ENCODE measurements at places on chromosomes 5 and 9.
A peak's percentile ranks its signal among the peaks of the same experiment; 100 is the strongest.

DNA sequence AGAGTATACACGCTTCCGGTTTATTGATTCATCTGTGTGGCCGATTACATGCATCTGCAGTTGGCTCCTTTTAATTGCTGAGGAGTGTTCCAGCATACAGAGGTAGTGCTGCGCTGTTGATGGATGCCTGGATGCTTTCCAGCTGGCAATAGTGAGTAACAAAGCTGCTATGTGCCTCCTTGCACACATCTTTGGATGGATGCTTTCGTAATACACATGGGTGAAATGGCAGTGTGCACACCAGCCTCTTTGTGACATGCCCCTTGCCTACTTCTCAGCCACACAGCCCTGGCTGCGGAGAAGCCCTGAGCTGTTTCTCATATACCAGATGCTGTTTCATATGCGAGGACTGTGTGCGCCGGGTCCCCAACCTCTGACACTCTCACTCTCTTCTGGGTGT lies 151.0 kb downstream of the GADD45G start:
- peak; percentile 28 for DNase-seq

DNA sequence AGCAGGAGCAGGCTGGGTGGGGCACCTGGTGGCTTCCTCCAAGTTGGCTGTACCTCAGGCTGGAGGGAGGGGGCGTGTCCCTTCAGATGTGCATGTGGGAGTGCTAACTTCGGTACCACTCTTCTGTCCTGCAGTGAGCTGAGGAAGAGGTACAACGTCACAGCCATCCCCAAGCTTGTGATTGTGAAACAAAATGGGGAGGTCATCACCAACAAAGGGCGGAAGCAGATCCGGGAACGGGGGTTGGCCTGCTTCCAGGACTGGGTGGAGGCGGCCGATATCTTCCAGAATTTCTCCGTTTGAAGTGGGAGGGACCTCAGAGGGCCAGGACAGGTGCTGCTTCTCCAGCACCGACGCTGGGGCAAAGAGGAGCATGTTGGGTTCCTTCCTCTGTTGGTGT lies 9.3 kb downstream of the NXNL2 start:
- DNase-seq = no peak

GRCh38 chr9:126221480-126221879 lies 105.1 kb upstream of the MVB12B start:
- no peak for DNase-seq

- DNase-seq = no peak
These were observed 1.1 kb downstream of the PRRX2 start for GRCh38 chr9:129666575-129666974.

DNA sequence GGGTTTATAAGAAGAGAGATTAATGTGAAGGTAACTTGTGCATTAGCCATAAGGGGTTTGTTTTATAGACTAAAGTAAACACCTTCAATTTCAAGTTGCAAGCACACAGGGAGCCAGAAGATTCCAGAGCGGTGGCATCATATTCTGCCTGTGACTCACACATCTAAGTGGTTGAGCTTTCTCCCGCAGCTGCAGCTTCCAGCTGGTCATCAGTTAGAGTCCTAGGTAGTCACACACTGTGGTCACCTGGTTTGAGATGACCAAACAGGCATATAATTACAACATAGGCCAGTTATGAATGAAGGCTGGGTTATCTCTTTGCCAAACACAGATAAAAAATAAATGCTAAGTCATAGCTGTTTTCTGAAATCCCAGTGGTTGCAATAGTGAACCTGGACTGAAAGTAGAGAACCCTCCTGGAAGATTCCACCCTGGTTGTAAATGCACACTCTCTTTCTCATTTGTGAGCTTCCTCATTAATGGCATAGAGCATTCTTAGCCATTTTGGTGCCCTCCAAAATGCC lies 171.3 kb downstream of the GDNF start:
- no peak for DNase-seq

- no peak for DNase-seq
These were observed 101.7 kb downstream of the GNA14 start for GRCh38 chr9:77546376-77546950.

DNA sequence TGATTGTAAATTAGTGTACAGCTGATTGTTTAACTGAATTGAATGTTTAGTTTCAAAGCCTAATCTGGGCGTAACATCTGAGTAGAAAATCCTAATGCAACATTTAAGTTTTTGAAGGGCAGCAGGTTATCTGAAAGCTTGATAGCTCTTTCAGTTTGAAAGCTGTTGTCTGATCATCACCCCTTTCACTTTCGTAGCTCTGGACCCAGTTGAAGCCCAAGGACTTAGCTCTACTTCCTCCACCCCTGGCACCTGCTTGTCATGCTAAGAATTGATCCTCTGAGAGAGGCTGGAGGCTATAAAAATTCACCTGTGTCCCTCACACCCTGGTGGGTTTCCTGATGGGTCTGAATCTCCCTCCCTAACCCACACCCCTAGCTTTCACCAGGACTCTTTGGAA lies 86.0 kb downstream of the ZFAND5 start:
- DNase-seq = no peak

GRCh38 chr5:156893517-156893916 lies 43.4 kb downstream of the PPP1R2B start:
- DNase-seq = no peak

- DNase-seq = no peak
These were observed 92.1 kb downstream of the VCAN start for GRCh38 chr5:83563631-83564030.

GRCh38 chr9:110115826-110116542 lies 92.0 kb downstream of the C9orf152 start:
- DNase-seq = no peak

- no peak for DNase-seq
These were observed 242.5 kb downstream of the MLLT3 start for GRCh38 chr9:20379804-20380225.

All from NCI-H1436 treated with DMSO at 0.1 percent for 48 hours (cell line).